ENCODE measurements at places on chromosomes 3 and 15.

GRCh38 chr3:67901681-67902080 is 247.3 kb upstream of the SUCLG2 start:
- no peak for DNase-seq

GRCh38 chr15:71198846-71199245 is 83.6 kb downstream of the THSD4 start:
- no peak for DNase-seq

GRCh38 chr15:101479342-101479845 is 10.1 kb downstream of the PCSK6 start:
- no peak for DNase-seq

DNA sequence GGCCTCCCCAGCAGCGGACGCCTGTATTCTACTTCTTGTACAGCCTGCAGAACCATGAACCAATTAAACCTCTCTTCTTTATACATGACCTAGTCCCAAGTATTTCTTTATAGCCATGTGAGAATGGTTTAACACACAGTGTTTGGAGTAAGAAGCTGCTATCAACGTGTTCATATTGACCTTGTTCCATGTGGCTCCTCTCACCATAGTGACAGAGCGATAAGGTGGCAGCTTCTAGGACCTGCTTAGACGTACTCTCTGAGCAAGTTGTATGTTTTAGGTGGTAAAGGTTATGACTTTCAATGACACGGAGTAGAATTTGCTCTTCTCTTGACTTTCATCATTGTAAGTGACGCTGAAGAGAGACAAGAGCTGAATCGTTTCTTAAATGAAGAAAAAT is 157.7 kb upstream of the SLCO3A1 start:
- no peak for DNase-seq

GRCh38 chr3:25727316-25727715 is 55.9 kb downstream of the NGLY1 start:
- no peak for DNase-seq

DNA sequence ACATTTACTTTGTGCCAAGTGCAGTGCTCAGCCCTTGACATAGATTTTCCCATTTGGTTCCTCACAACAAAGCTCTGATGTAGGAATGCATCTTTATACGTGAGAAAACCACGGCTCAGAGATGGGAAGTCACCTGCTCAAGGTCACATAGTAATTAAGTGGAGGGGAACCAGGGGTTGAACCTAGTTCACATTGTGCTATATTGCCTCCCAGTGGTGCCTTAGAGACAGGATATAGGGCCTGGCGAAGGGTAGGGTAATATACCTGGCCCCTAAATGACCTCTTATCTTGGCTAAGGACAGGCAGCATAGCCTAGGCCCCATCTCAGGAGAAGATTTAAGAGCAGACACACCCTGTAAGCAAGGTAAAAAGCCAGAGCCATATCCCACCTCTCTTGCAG is 71.5 kb downstream of the FOXP1 start:
- no peak for DNase-seq

DNA sequence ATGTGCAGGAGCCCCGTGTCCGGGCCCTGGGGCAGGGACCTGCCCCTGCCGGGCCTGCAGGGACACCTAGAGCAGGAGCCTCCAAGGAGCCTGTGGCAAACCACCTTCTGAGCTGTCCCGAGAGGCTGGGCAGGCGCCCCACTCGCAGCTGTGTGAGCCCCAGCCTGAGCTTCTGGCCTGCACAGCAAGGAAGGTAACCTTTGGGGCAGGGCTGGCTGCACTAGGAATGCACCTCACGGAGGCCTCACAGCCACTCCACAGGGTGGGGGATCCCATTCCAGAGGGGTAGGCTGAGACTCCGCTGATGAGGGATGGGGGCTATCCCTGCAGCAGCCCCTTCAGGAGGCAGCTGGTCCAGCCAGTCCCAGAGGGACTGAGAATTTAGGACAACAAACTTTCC is 68.1 kb downstream of the DNAJB8 start:
- DNase-seq, result no peak

GRCh38 chr3:55947406-55947805 is 460.3 kb upstream of the WNT5A start:
- DNase-seq, result no peak

DNA sequence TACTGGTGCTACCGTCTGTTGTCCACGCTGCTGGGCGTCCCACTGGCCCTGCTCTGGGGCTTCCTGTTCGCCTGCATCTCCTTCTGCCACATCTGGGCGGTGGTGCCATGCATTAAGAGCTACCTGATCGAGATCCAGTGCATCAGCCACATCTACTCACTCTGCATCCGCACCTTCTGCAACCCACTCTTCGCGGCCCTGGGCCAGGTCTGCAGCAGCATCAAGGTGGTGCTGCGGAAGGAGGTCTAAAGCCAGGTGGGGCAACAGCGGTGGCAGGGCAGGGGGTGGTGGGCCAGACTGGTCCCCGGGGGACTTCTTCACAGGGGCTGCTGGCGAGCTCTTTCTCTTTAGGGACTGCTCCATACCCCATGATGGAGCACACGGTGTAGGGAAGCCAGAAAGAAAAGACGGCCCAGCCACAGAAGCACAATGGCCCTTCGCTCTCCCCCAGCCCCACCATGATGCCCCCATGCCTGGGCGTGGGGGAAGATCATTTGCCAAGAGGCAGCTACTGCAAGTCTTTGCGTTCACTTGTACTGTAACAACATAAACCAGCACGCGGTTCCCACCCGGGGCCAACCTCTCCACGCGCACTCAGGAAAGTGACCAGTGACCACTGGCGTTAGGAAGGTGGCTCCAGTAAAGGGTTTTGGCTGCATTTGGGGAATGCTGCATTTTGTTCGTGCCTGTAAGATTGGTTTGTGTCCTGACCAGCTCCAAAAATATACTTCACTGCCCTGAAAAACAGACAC is 12.2 kb downstream of the CAV3 start:
- no peak for DNase-seq

GRCh38 chr3:24533561-24534193 is 39.0 kb upstream of the THRB start:
- no peak for DNase-seq

GRCh38 chr3:59644479-59645402 is 594.9 kb upstream of the CFAP20DC start:
- DNase-seq, result no peak

DNA sequence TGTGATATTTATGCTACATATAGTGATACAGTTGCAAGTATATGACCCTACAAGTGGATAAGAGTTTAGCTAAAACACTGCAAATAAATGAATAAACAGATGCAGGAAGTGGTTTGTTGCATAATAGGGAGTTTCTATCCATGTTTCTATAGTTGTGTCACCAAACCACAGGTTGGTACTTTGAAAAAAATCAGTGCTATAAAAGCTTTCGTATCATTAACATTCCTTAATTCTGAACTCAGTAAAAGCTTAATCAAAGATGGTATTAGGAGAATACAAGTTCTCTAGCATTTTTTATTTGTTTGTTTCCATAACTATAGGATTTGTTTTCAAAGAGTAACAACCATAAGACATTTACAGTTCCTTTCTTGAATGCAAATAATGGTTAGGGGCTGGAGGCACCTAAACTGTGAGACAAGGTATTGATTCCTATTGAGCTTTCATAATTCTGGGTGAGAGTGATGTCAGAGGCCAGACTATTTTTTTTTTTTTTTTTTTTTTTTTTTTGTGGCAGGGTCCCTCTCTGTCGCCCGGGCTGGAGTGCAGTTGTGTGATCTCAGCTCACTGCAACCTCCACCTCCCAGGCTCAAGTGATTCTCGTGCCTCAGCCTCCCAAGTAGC is 29.6 kb downstream of the CPOX start:
- no peak for DNase-seq

DNA sequence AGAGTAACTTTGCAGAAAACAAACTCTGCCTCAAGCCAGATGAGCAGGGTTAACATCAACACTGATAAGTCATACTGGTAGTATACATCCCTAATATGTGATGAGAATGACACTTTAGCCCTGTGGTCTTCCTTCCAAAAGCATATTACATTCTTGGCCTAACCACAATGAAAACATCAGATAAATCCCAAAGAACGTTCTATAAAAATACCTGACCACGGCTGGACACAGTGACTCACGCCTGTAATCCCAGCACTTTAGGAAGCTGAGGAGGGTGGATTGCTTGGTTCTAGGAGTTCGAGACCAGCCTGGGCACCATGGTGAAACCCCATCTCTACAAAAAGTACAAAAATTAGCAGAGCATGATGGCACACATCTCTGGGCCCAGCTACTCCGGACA is 4.7 kb downstream of the TMCC1 start:
- no peak for DNase-seq

GRCh38 chr3:55959471-55960080 is 472.5 kb upstream of the WNT5A start:
- DNase-seq, result no peak

DNA sequence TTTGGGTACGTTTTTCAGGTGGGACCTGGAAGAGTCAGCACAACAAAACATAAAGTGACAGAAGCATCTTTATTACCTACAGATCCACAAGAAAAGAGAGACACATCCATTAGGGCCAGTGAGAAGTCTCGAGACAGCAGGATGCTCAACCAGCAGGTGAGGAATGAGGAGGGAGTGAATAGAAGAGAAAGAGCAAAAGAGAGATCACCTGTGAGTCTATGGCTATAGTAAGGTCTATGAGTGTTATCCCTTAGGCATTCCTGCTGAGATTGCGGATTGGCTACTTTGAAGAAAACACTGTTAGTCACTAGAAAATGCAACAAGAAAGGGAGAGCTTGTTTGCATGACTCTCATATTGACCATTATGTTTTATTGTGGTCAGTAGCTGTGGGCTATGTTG is 1556.2 kb upstream of the GBE1 start:
- DNase-seq, result no peak

GRCh38 chr15:63772520-63772919 is 61.2 kb downstream of the HERC1 start:
- DNase-seq, result no peak

DNA sequence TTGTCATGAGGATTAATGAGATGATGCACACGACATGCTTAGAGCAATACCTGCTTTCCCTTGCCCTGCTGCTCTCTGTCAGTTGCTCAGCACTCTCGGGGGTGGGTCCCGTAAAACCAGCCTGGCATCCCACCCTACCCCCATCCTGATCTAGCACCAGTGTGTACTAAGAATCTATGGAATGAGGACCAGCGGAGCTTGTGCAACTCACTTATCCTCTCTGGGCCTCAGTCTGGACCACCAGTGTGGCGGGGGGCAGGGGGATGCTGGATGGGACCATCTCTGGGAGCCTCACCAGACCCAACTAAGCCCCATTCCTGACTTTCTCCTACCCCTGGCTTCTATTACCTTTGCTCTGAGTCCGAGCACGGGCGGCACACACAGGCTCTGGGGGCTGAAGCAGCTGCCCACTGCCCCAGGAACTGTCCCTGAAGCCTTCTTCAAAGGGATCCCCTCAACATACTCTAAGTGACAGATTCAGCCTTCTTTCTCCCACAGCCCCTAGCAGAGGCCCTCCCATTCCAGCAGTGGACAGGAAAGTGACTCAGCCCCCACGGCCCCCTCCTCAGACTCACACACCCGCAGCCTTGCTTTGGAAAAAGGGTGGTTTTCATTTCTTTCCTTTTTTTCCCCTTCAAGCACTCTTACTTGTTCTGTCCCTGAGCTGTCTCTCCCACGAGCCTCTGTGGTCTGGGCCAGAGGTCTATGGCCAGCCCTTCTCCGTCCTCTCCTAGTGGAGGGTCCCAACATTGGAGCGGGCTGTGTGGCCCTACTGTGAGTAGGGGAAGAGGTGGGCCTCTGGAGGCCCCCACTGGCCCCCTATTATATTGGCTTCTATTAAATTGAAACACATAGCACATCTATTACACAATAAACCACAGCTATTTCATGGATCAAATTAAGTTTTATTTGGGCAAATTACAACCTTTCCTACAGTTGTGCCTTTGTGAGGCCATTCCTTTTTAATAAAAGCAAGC is 100.3 kb downstream of the SMAD6 start:
- no peak for DNase-seq

GRCh38 chr15:70422342-70422741 is 324.6 kb upstream of the TLE3 start:
- no peak for DNase-seq

- DNase-seq, result no peak
These were observed 14.6 kb downstream of the ZNF592 start for GRCh38 chr15:84762840-84763572.

DNA sequence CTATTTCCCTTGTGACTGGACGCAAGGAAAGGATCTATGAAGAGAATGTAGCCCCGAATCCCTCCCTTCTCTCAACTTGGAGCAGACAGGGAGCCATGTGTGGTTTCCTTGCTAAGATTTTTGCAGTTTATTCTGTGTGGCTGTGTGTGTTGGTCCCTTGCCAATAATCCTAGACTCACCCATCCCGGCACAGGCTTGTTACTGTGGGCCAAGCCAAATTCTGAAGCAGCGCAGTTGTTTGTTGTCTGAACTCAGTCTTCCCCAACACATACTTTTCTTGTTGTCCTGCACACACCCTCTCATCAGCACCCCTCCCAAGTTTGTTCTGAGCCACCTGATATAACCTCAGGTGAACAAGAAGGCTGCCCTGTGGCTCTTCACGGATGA is 193.3 kb upstream of the CTDSPL start:
- DNase-seq, result peak; percentile 53

DNA sequence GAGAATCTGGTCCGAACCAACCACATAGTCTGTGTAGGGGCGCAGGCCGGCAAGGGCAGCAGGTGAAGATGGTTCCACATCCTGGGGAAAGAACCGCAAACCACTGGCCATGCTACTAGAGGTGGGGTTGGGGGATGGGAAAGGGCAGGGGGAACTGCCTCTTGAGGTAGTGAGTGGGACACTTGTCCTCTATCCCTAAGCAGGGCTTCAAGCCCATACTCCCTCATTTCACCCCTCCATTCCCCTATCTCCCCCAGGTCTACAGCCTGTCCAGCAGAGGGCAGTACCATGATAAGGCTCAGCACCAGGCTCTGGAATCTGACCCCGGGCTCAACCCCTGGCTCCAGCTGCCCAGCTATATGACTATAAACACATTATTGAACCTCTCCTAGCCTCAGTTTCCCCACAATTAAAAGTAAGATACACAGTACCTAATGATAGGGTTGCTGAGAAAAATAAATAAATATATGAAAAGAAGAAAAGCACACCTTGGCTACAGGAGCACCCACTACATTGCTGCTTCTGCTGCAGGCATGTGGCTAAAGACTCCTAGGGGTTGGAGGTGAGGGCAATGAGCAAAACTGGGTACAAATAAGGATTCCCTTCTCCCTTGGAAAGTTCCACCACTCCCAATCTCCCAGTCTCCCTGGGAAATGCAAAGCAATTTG is 6.3 kb downstream of the GORASP1 start:
- no peak for DNase-seq

DNA sequence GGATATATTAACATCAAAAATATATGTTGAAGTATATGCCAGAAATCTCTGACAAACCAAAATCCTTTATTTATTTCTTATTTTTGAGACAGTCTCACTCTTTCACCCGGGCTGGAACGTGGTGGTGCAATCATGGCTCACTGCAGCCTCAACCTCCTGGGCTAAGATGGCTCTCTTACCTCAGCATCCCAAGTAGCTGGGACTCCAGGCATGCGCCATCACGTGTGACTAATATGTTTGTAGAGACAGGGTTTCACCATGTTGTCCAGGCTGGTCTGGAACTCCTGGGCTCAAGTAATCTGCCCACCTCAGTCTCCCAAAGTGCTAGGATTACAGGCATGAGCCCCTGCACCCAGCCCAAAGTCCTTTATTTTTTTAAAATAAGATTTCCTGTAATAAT is 11.9 kb downstream of the FAIM start:
- DNase-seq, result no peak

Data from ovary (tissue), 10 donors.